PC-9 (cell line): ENCODE measurements at places on chromosomes 2 and 18.

GRCh38 chr2:219362072-219362471 is 25.6 kb downstream of the DNPEP start:
- DNase-seq, result no peak

DNA sequence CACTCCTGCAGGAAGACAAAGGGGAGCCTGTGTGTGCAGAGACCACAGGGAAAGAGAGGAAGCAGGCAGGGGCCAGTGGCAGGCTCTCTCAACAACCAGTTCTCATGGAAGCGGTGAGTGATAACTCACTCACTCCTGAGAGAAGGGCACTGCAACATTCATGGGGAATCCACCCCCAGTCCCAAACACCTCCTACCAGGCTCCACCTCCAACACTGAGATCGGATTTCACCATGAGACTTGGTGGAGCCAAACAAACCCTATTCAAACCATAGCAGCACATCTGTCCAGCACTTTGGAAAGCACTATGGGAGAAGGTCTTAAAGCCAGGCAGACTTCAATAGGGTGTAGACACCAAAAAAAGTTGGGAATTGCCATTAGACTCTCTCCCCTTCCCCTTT is 345.7 kb upstream of the SPRED2 start:
- no peak for DNase-seq

DNA sequence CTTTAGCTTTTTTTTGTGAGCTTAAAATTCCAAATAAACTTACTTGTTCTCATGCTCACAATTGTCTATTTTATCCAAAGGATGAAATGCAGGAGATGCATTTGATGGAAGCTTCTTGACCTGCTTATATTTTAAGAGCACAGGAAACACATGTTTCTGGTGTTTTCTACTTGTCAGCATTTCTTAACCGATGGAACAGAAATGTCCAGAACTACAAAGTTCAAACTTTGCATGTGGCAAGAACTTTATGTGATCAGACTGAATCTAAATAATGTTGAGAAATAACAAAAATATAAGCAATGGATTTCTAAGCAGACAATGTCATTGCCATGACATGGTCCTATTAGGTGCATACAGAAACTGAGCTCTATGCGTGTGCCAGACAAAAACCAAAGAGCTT is 9.9 kb upstream of the CTLA4 start:
- no peak for DNase-seq

DNA sequence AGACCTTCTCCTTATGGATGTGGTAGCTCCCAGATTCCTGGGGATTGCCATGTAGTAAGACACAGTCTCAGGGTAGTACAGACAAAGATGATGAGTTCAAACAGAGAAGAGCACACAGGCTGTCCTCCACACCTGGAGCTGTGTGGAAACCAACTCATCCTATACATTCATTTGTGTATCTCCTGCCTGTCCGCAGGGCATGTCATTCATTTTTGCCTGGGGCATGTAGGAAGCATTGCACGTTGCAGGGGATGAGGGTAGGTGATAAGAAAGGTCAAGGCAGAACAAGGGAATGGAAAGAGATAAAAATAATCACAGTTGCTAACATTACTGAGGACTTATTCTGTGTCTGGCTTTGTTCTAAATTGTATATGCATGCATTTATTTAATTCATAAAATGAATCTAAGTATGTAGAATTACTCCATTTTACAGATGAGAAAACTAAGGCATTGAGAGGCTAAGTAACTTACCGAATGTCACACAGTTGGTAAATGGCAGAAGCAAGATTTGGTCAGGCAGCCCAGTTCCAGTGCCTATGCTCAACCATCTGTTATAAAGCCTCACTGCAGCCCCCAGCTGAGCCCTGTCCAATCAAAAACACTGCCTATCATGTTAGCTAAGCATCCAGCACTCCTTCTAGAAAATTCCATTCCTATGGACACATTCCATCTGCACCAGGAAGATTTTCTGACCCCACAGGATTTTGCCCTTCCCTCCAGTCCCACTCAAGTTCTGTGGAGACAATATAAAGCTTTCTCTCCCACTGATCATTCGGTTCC is 81.0 kb downstream of the SUMO1 start:
- DNase-seq, result no peak

GRCh38 chr2:52563151-52563550 is 1204.5 kb upstream of the CHAC2 start:
- no peak for DNase-seq

GRCh38 chr18:74444104-74444503 is 13.0 kb downstream of the DIPK1C start:
- no peak for DNase-seq
